ENCODE measurements at places on chromosomes 5 and 9.

DNA sequence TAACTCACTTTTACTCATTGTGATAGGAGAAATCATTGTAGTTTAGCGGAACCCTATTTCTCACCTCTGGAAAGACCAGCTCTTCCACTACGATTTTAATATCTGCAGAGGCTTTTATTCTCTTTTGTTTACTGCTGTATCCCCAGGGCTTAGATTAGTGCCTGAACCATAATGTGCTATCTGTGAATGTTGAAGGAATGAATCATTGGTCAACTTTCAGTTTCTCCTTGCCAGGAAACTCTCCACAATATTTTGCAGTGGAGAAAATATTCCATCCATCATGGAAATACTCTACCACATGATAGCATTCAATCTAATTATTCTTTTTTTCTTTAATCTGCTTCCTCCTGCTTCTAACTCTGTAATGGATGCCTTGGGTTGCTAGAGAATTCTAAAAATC, 263.5 kb upstream of the PTPRD start:
- DNase-seq, result no peak

- peak; percentile 1 for DNase-seq
Observed at GRCh38 chr5:66306105-66306843, 162.2 kb downstream of the SREK1 start.

DNA sequence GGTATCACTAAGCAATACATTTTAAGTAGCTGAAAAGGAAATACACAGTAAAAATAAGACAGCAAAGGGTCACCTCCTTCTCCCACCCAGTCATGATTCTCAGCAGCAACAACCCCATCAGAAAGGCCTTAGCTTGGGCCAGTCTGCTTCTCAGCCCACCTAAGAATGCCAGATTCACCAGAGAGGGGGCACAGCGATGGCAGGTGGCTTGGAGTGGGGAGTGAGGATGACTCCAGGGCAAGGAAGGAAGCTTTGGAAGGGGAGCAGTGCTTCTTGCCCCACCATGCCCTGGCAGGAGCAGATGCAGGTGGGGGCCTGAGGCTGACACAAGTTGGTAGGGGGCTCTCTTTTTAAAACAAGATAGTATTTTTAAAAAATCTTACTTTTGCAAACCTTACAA, 51.4 kb downstream of the ABCA1 start:
- no peak for DNase-seq

- DNase-seq, result no peak
Observed at GRCh38 chr5:166961028-166961427, 1330.4 kb upstream of the WWC1 start.

DNA sequence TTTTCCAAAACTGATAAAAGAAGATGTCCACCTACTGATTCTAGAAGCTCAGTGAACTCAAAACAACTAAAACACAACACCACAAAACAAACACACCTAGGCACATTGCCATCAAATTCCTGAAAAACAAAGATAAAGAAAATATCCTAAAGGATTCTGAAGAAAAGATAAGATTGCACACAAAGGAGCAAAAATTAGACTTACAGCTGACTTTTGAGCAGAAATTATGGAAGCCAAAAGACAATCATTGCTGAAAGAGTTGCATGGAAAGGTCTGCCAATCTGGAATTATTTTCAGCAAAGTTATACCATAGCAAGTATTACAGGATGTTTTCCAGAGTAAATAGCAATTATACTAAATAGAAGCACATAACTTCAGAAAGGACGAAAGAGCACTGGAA, 128.2 kb upstream of the IRX2 start:
- DNase-seq, result no peak

- DNase-seq, result no peak
Observed at GRCh38 chr9:112787978-112788377, 37.4 kb downstream of the SNX30 start.

Measured in T follicular helper cell (primary cell).